ENCODE measurements at places on chromosomes 13 and 19.

DNA sequence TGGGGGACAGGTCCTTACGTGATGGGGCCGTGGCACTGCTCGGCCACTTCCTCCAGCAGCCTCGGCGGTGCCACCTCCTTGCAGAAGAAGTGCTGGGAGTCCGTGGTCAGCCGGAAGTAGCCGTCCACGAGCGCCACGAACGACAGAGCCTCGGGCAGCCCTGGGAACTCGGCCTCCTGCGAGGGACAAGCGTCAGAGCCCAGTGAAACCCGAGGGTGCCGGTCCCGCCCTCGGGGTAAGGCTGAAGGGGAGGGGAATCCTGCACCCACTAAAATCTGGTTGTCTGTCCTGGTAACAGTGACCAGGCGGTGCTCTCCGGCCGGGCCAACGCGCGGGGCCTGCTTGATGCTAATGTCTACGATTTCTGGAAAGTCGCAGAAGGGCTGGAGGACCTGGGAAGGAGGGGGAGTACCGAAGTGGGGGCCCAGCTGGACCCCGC is 6.4 kb downstream of the JAK3 start:
- DNase-seq: no peak

DNA sequence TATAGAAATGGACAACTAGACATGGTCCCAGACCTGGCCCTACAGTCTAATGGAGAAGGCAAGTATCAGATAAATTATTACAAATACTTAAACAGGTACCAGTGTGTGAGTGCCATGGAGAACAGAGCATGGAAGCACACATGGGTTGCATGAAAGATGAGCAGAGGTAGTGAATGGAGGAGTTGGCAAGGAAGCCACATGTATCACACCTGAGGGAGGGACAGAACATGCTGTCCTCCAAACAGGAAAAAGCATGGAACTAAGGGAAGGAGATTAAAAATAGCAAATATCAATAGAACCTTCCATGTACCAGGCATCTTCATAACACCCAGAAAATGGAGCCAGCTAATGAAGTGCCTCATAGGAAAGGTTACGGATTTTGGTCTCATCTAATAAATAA is 85.9 kb downstream of the SACS start:
- no peak for DNase-seq

DNA sequence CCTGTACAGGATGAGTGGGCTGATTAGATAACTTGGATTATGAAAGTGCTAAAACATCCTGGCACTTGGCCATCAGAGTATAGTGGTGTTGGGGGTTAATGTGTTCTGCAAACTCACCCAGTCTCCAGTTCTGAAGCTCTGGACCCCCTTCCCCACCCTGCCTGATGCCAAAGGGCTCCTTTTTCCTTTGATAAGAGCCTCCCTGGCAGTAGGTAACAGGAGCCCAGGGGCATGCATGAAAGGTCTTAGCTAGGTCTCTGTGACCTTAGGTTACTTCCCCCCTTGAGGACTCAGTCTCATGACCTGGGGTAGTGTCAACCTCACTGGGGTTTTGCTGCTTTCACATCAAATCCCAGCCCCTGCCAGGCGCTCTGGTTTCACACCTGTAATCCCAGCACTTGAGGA is 2.5 kb downstream of the RPS28 start:
- DNase-seq: no peak

DNA sequence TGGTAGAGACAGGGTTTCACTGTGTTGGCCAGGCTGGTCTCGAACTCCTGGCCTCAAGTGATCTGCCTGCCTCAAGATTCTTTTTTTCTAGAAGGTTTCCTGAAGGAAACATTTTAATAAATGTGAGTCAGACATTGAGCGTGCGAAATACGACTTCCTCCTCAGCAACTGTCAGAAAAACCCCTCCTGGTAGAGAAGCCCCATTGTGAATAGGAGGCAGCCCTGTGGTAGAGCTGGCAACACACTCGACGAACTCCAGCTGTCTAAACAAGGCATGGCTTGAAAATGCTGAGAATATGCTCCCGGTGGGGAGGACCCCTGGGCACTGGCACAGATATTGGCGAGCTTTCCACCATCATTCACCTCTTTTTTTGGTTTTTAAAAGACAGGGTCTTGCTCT is 9.8 kb downstream of the ZNF333 start:
- DNase-seq: no peak

DNA sequence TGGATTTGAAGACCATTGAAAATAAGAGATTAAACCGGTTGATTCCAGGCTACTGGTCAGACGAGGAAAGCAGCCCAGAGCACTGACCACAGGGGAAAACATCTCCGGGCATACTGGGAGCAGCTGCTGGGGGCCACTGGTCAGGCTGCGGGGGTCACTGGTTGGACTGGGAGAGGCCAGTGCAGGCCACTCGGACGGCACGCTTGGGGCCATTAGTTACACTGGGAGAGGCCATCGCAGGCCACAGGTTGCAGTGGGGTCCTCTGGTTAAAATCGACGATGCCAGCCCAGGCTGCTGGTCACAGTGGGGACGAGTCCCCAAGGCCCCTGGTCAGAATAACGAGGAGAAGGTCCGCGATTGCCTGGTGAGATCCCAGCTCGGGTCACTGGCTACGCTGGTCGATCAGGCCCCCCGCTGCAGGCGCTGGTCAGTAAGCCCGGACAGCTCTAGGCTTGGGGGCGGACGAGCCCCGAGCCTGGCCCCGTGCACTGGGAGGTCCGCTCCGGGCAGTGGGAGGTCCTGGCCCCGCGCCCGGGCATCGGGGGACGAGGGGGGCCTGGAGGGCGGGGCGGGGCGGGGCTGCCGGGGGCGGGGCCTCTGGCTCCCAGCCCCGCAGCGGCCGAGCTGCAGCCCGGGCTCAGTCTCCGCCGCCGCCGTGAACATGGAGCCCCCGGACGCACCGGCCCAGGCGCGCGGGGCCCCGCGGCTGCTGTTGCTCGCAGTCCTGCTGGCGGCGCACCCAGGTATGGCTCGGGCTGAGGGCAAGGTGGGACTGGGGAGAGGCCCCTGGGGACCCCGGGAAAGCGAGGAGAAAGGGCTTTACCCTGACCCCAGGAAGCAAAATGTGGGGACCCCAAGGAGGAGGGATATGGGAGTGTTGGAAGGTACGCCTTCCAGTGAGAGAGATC is at the start of gene BCAM:
BCAM (plus strand) TSS at position 641 of the 909 bp plus-strand sequence; CDS start at position 663, 22 bp downstream.
- no peak for DNase-seq

- DNase-seq: no peak
These were observed 27.0 kb downstream of the DNM2 start for GRCh38 chr19:10744801-10745293.

- DNase-seq: no peak
These were observed 41.2 kb upstream of the UBAC2 start for GRCh38 chr13:99159331-99160061.

DNA sequence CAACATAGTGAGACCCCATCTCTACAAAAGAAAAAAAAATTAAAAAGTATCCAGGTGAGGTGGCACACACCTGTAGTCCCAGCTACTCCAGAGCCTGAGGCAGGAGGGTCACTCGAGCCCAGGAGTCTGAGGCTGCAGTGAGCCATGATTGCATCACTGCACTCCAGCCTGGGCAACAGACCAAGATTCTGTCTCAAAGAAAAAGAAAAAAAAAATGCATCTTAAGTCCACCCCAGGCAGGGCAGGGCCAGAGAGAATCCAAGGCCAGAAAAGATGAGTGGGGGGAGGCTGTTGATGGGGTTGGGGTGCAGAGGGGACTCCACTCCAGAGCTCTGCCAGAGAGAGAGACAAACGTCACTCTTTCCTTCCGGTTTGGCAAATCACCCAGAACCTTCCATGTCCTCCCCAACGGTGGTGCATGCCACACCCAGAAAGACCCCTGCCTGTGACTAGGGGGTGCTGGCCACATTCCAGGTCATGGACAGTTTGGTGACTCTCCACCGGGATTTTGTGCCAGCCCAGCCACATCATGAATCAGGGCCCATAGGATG is 431 bp downstream of the FUT3 start:
- DNase-seq: no peak

DNA sequence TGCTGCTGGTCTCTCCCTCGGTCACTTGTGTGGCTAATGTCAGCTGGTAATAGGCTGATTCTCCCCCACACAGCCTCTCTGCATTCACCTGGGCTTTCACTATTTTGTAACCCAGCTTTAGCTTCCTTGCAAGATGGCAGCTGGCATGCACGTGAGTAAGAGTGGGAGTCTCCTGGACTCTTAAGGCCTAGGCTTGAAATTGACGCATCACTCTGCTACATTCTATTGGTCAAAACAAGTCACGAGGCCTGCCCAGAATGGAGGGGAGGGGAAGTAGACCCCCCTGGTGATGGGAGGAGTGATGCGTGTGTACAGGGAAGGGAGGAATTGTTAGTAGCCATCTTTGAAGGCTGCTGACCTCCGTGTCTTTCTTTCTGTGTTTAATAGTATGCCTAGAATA is 24.9 kb upstream of the PNMA8B start:
- no peak for DNase-seq

DNA sequence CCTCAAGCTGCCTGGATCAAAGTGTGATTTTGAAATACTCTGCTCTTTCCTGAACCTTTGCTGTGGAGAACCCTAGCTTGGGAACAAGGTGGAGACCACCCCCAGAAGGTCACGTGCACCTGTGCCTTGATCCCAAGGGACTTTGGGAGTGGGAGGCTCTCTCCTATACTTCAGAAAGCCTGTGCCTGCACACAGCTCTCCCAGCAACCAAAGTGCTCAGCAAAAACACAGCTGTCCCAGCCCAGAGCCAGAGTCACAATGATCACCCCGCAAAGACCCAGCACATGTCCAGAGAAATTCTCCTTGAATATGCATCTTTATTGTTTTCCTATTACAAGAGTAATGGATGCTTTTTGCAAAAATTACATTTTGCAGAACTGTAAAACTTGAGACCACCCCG is 43.4 kb downstream of the TNFRSF19 start:
- no peak for DNase-seq

DNA sequence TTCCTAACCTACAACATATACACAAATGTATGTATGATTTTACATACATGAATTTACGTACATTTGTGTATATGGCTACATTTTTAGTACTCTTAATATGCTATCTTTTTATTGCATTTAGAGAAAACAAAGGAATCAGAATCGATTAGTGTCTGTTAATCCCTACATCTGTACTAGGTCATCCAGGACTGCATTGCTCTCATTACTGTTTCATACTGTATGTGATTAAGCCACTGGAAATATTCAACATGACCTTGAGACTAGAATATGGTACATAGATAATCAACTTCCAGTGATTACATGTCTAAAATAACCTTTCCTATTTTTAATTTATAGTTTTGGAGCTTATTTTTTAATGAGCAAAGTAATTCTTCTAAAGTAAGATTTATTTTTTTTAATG is 5.3 kb upstream of the MAB21L1 start:
- no peak for DNase-seq

- no peak for DNase-seq
These were observed 921 bp upstream of the TEX29 start for GRCh38 chr13:111319521-111319920.

DNA sequence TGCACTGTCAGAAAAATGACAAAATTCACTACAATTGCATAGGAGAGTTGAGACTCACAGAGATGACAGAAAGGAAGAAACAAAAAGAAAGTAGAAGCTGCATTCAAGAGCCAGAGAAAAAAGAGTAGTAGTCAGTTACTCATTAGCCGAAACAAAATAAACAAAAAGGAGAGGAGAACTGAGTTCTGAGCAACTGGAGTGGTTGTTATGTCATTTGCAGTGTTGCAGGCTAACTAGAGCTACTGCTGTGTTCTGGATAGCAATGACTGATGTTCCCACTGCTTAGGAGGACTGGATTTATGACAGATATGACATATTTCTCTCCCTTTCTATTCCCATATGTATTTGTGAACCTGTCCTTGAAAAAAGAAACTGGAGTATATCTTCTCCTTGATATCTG is 482.6 kb downstream of the RFC3 start:
- no peak for DNase-seq

DNA sequence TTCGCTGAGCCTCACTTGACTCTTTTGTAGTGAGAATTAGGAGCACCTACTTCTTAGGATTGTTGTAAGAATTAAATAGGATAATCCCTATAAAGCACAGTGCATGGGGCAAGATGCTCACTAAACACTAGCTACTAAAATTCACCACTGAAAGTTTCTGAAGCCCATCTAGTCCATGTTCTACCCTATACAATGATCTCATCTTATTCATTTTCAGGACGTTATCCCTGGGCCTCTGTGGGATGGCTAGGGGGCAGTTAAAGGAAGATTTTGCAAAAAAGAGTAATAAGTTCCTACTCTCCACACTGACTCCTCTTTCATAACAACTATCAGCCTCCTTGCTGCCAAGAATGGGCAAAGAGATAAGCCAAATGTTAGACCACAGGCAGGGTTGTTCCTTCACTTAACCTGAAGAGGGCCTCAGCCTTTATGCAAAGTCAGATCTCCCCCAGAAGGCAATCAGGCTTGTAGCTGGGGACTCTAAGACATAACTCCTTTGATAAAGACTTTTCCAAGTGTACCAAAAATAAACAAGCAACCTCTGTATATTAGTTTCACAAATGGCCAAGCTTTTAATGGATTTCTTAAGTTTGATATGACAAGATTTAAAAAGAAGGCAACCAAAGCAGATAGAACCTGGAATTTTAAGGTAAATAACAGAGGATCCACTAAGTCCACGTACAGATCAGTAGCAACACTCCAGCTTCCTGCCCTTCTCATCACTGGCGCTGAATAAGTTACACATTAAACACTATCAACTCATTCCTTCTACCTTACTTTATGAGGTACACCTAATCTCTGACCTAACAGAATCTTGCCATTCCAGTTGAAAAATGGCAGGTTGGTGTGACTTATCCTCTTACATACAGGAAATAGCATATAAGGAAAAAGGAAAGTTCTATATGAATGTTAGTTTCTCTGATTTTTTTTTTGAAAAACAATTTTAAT is 44.4 kb downstream of the ELF1 start:
- no peak for DNase-seq

- no peak for DNase-seq
These were observed 33.3 kb upstream of the SPATA13 start for GRCh38 chr13:24127116-24127631.

GRCh38 chr13:93235258-93236015 is 8.8 kb downstream of the GPC6 start:
- no peak for DNase-seq

- DNase-seq: peak; percentile 95
These were observed 5.8 kb downstream of the KLF2 start for GRCh38 chr19:16330368-16330801.

DNA sequence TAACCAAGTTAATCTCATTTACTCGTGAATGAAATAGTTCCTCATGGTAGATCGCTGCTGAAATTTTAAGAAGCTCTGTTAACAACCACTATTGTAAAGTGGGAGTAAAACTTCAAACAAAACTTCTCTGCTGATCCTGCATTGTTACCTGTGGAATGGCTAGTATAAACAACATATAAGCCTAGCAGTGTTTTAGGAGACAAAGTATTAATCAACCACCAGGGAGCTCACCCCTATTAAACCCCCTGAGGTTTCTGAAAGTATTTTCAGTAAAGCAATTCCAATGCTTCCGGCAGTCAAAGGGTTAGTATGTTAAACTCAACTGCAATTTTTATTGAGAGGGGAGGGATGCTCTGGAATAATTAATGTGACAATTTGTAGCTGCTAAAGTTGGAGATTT is 30.0 kb upstream of the PCDH17 start:
- no peak for DNase-seq

GRCh38 chr13:29472332-29472961 is 123.0 kb downstream of the SLC7A1 start:
- no peak for DNase-seq

All from stimulated activated CD8-positive, alpha-beta memory T cell treated with anti-CD3 and anti-CD28 coated beads, Interleukin-7, amount 100 ng/mL, for 4 hours (primary cell).